ENCODE measurements at places on chromosomes 4 and X.
A peak's percentile ranks its signal among the peaks of the same experiment; 100 is the strongest.

DNA sequence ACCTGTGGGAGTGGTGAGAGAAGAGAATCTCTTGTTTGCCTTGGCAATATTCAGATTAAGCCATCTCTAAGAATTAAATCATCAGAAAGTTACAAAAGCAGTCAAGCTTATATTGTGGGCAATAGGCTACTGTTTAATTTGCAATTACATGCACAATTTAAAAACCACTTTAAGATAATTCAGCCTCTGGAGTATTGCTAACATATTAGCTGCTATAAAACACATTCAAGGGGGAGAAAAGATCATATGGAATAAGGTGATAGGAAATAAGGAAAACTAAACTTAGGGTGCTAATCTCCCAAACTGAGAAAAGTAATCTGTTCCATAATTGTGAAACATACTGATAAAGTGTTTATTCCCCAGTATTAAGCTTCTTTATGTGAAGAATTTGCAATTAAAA lies 103.9 kb downstream of the ARAP2 start:
- DNase-seq: no peak

DNA sequence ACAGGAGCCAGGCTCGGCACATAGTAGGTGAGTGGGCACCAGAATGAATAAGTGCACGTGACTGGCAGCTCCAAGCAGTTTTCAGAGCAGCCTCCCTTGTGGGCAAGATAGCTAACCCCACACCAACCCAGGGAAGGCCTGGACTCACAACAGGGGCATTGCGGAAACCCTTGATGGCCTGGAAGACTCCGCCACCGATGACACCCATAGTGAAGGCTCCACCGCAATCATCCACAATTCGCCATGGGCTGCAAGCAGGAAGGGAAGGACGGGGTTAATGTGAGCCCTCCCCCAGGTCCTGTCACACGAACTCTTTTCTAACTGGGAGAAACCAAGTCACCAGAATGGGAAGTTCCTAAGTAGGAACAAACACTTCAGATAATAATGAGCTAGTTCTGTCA lies 957 bp downstream of the TIMM17B start:
- no peak for DNase-seq

- DNase-seq: no peak
Measured at GRCh38 chr4:111924696-111925095, 220.6 kb upstream of the FAM241A start.

DNA sequence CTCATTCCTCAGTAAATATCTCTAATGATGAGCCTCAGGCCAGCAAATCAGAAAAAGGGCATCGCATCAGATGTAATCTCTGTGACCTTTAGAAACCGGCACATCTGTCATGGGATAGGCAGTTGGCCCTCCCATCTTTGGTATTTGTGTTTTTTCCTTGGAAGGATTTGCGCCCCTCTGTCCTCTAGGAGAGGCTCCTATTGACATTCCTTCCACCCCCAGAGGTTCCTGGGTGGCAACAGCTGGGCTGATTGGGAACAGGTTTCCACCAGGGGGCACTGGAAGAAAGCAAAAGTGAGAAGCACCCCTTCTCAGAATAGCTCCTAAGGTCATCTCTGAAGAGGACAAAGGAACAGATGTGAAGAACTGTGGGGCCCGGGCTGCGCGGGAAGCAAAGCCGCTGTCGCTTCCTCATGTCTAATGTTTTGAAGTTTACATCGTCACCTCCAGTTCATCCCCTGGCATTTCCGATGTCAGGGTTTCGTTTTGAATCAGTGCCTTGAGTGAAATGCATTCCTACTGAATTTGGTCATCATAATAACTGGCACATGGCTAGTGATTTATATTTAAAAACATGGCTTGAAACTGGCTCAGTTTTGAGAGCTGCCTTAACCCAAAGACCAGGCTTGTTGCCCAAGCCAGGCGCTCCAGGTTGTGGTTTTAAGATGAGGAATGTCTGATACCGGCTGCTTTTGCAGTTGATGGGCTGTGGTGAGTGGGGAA lies 6.2 kb downstream of the TXK start:
- DNase-seq: peak; percentile 65

DNA sequence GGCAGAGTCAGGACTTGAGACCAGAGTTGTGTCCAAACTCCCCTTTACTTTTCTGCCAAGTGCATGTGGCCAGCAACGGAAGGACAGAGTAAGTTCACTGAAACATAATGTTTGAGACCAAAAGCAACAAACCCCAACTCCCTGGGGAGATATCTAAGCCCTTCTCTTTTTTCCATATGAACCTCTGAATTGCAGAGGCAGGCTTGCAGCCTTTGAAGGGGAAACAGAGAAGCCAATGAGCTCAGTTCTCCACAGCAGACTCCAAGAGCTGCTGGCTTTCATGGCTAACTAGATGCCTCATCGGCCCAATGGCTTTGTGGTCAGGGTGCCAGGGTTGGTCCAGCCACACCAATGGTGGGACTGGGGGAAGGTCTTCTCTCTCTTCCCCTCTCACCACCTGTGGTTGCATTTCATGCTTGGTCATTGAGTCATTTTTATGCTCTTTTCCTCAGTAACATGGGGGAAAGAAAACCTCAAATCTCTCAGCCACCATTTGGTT lies 34.0 kb downstream of the STARD8 start:
- no peak for DNase-seq
